Stimulated activated CD8-positive, alpha-beta memory T cell treated with anti-CD3 and anti-CD28 coated beads, Interleukin-7, amount 100 ng/mL, for 1 hour (primary cell): ENCODE measurements at places on chromosomes 6 and 20.

DNA sequence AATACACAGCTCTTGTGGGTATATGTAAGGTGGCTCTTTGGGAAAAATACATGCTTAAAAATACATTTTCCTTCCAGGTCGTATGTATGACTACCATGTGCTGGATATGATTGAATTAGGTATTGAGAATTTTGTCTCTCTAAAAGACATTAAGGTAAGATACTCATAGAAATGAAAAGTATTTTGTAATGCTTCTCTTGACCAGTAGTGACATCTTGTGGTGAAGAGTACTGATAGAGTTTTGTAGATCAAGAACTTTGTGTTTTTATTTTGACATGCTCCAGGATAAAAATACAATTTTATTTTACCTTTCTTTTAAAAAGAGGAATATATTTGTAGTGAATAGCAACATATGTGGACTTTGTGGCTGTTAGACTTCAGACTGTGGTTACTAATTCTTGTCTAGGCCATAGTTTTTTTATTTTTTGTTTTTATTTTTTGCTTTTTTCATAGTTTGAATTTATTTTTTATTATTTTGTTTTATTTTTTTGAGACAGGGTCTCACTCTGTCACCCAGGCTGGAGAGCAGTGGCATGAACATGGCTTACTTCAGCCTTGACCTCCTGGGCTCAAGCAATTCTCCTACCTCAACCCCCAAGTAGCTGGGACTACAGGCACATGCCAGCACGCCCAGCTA is 17.9 kb downstream of the RPF2 start:
- no peak for DNase-seq

GRCh38 chr20:31863296-31864085 is 6.8 kb downstream of the DUSP15 start:
- no peak for DNase-seq

GRCh38 chr6:163373240-163373639 is 41.3 kb upstream of the QKI start:
- no peak for DNase-seq

DNA sequence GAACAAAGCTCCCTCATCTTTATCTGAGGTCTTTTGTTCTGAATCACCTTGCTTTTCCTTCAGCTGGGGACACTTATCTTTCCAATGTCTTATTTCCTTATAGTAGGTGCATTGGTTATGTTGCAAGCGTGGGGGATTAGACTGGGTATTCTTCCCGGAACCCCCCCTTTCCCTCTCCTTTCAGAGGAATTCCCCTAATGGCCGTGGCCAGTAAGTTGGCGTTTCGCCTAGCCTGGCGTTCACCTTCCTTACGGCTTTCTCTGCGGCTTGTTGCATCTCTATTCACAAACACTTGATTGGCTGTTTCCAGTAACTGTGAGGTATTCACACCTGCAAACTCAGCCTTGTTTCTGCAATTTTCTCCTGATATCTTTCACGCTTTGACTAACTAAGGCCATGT is 32.8 kb upstream of the FABP7 start:
- no peak for DNase-seq

GRCh38 chr20:2340136-2340535 is 40.6 kb upstream of the TGM6 start:
- DNase-seq: no peak
